Cerebellar cortex (tissue), 1 donor: ENCODE measurements at places on chromosomes 6 and 20.

GRCh38 chr6:111609827-111610526 lies 4.3 kb upstream of the TRAF3IP2 start:
- DNase-seq = no peak

DNA sequence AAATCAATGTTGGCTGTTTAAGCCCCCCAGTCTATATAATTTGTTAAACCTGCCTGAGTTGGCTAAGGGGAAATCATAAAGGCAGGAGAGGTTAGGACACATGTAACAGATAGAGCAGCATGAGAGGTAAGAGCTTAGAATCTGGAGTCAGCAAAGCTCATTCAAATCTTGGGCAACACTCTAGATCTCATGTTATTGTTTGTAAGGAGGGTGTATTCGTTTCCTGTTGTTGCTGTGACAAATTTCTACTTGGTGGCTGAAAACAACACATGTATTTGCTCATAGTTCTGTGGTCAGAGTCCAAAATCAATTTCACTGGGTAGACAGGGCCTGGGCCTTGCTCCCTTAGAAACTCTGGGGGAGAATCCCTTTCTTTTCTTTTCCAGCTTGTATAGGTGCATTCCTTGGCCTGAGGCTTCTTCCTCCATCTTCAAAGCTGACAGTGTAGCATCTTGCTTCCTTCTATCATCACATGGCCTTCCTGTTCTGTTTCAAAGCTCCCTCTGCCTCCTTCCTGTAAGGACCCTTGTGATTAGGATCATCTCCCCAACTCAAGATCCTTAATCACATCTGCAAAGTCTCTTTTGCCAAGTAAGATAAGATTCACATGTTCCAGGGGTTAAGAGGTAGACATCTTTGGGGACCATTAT lies 4.4 kb downstream of the LY86 start:
- no peak for DNase-seq

DNA sequence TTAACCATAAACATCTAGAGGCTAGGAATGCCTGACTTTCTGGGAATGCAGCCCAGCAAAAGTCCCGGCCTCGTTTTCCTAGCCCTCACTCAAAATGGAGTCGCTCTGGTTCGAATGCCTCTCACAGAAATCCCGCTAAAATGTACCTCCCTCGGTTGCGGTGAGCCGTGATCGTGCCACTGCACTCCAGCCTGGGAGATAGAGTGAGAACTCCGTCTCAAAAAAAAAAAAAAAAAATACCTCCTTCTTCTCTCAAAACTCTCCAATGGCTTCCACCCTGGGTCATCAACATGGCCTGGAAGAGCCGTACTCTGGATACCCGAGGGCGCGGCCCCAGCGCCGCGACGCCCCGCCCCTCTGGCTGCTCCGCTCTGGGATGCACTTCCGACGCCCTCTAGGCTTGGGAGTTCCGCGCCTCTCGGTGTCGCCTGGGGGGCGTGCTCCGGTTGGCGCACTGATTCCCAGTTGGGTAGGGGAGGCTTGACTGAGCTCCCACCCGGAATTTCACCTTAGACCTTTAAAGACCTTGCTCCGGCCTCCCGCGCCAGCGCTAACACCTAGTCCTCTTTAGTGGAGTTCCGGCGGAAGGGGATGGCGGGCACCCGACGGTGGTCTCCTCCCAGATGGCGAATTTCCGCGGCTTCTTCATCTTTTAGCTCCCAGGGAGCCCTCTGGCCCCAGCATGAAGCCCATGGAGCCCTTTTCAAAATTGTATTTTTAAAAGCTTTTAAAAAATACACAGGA lies 12.3 kb downstream of the HMGN4 start:
- no peak for DNase-seq

GRCh38 chr20:59776059-59776603 lies 157.3 kb downstream of the SYCP2 start:
- no peak for DNase-seq

- DNase-seq = no peak
Measured at GRCh38 chr6:143408787-143409162, 41.7 kb downstream of the ADAT2 start.

- no peak for DNase-seq
Measured at GRCh38 chr6:106785298-106785697, 155.9 kb downstream of the QRSL1 start.
